Pancreas (tissue), 10 donors: ENCODE measurements at places on chromosomes 13 and 19. TPM values are rescaled to one million over a fixed set of nuclear protein-coding genes. Genes with fewer than 3 reads are reported as not detected.
A peak's percentile ranks its signal among the peaks of the same experiment; 100 is the strongest.

DNA sequence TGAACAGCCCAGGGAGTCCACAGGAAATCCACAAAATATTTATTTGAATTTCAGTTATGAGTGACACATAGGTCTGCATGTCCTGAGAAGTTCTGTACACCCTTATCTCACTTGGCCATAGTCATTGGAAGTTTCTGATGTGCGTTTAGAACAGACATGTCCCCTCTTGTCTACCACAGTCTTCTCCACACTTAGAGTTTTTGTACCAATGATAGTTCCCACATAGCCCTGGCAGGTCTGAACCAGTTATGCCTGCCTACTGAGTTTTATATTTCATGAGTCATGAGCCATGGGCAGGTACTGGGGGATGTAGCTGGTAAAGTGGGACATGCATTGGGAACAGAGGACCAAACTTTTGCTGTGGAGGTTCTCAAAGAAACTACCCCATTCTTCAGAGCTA, 11.3 kb downstream of the ZNF132 start:
- no peaks in the 10 kb centered on the region for H3K27me3 ChIP-seq
- no peak for DNase-seq
- H3K27ac ChIP-seq = no peak overlapping the region
- no peaks in the 10 kb centered on the region for H3K4me1 ChIP-seq
- H3K36me3 ChIP-seq = peaks cover 7% of the 10 kb centered on the region

The CLEC4M gene
- not detected for total RNA-seq

- H3K27ac ChIP-seq = no peak overlapping the region
- no peak for DNase-seq
- H3K36me3 ChIP-seq = no peaks in the 10 kb centered on the region
Measured at GRCh38 chr13:50280441-50280937, 265.2 kb downstream of the KCNRG start.

The TNNT1 gene
- 0.54 TPM for total RNA-seq

DNA sequence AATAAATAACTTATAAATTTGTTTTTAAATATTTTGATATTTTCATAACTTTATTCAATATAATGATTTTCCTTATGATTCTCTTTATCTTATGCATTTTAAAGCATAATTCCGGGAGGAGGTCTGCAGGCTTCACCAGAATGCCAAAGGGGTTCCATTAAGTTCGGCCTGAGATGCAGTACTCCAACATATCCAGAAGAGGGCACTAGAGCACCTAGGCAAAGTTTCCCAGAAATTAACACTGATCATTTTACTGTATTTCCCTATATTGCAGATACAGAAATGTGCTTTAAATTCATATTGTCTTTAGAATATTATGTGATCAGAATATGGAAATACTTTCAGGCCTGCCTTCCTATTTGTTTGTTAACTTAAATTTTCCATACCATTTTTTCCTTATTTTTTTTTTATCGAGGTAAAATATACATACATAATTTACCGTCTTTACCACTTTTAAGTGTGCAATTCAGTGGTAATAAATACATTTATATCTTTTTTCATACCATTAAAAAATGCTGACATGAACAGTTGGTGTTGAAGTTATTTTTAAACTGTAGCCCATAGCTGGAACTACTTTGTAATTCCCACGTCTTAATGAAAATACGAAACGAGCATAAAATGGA, 58.9 kb upstream of the TM9SF2 start:
- no peak overlapping the region for H3K4me3 ChIP-seq
- peak; percentile 59 for DNase-seq
- no peaks in the 10 kb centered on the region for H3K4me1 ChIP-seq
- H3K27ac ChIP-seq = no peak overlapping the region

DNA sequence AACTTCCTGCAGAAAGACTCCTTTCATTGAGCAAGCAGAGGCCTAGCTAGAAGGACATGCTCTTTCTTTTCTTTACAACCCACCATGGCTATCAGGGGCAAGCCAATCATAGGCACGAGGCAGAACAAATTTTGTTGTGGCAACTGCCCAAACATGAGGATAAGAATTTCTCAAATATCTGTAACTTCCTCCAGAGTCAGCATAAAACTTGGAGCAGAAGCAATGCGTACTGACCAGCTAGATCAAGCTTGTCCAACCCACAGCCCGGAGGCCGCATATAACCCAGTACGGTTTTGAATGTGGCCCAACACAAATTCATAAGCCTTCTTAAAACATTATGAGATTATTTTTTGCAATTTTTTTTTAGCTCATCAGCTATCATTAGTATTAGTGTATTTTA, 87.0 kb upstream of the SOX21 start:
- H3K27ac ChIP-seq = no peak overlapping the region
- no peaks in the 10 kb centered on the region for H3K36me3 ChIP-seq
- no peaks in the 10 kb centered on the region for H3K27me3 ChIP-seq
- no peak overlapping the region for H3K4me3 ChIP-seq
- DNase-seq = no peak
- H3K4me1 ChIP-seq = no peaks in the 10 kb centered on the region

The CBLC gene
- 10.1 TPM for total RNA-seq

- H3K36me3 ChIP-seq = peaks cover 31% of the 10 kb centered on the region
- H3K4me1 ChIP-seq = no peaks in the 10 kb centered on the region
- no peak overlapping the region for H3K4me3 ChIP-seq
- H3K27ac ChIP-seq = no peak overlapping the region
Measured at GRCh38 chr13:113086991-113087922, 18.3 kb upstream of the F7 start.

- no peaks in the 10 kb centered on the region for H3K27me3 ChIP-seq
- H3K36me3 ChIP-seq = no peaks in the 10 kb centered on the region
- H3K27ac ChIP-seq = no peak overlapping the region
- no peak for DNase-seq
- H3K4me1 ChIP-seq = no peaks in the 10 kb centered on the region
Measured at GRCh38 chr13:27104606-27105005, 67.0 kb downstream of the USP12 start.

- no peaks in the 10 kb centered on the region for H3K27me3 ChIP-seq
- DNase-seq = peak; percentile 19
- H3K4me1 ChIP-seq = no peaks in the 10 kb centered on the region
- no peaks in the 10 kb centered on the region for H3K36me3 ChIP-seq
- no peak overlapping the region for H3K27ac ChIP-seq
Measured at GRCh38 chr13:112960706-112961105, 8.3 kb upstream of the MCF2L start.

- DNase-seq = no peak
- H3K27ac ChIP-seq = no peak overlapping the region
- H3K36me3 ChIP-seq = no peaks in the 10 kb centered on the region
- no peaks in the 10 kb centered on the region for H3K4me1 ChIP-seq
- H3K27me3 ChIP-seq = no peaks in the 10 kb centered on the region
Measured at GRCh38 chr19:57655443-57655842, 13.3 kb upstream of the ZSCAN4 start.

- H3K36me3 ChIP-seq = no peaks in the 10 kb centered on the region
- peak; percentile 98 for DNase-seq
- no peaks in the 10 kb centered on the region for H3K27me3 ChIP-seq
- H3K4me1 ChIP-seq = peaks cover 13% of the 10 kb centered on the region
Measured at GRCh38 chr19:531009-531752, 379 bp upstream of the CDC34 start.

GRCh38 chr13:48977286-48977625, 1.5 kb downstream of the FNDC3A start:
- DNase-seq = no peak
- no peaks in the 10 kb centered on the region for H3K27me3 ChIP-seq
- H3K27ac ChIP-seq = peak overlapping the region; percentile 99
- H3K4me3 ChIP-seq = peak overlapping the region; percentile 83

The NR2C2AP gene
- total RNA-seq = 8.1 TPM

The PPM1N gene
- 0.32 TPM for total RNA-seq

The SIGLEC6 gene
- not detected for total RNA-seq

The STOML3 gene
- not detected for total RNA-seq

The CGB3 gene
- total RNA-seq = not detected

DNA sequence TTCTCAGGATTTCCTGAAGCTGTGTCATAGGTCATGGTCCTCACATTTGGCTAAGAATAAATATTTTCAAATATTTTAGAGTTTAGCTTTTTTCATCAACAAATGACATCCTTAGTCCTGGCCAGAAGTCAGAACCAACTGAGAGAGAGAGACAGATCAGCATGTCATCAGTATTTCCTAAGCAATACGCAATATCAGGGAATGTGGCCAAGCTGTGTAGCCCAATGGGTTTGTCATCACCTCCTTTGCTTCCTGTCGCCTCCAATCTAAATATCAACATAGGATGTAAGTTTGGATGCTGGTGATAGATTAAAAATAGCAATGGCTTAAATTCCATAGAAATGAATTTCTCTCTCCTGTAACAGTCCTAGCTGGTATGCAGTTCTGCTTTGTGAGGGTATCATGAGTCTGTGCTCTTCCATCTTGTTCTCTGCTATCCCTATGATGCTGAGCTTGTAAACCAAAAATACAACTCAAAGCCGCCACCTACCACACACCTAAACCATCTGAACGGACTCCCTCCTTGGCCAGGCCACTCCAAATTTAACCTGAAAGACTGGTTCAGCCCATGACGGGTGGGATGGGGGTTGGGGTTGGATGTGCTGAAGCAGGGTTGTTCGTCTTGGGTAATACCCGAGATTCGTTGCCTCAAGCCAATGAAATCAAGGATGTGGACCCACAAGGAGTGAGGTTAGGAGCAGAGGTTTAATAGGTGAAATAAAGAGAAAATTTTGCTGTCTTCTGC, 10.0 kb upstream of the IGSF23 start:
- no peak for DNase-seq
- no peak overlapping the region for H3K4me3 ChIP-seq
- H3K27me3 ChIP-seq = no peaks in the 10 kb centered on the region
- no peaks in the 10 kb centered on the region for H3K36me3 ChIP-seq

The SPRED3 gene
- 1.0 TPM for total RNA-seq

The MBD3L2 gene
- not detected for total RNA-seq

DNA sequence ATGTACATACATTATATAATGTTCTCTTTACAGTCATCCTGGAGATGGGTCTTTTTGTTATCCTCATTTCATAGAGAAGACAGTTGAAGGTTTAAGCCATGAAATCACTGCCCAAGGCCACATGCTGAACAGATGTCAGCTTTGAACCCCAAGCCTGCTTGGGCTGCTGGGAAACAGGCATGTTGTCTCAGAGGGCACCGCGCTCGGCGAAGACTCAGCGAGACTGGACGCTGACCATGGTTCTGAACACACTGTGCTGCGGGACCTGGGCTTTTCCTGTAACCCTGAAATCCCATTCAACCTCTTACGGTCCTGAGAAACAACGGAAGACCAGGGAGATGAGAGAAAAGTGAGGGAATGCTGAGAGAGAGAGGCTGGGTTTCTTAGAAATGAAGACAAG, 27.3 kb downstream of the LRFN3 start:
- no peaks in the 10 kb centered on the region for H3K36me3 ChIP-seq
- peak; percentile 42 for DNase-seq
- H3K4me1 ChIP-seq = no peaks in the 10 kb centered on the region
- no peak overlapping the region for H3K27ac ChIP-seq
- no peak overlapping the region for H3K4me3 ChIP-seq

The NLRP4 gene
- not detected for total RNA-seq

- DNase-seq = no peak
- H3K27ac ChIP-seq = no peak overlapping the region
- H3K4me3 ChIP-seq = no peak overlapping the region
- no peaks in the 10 kb centered on the region for H3K36me3 ChIP-seq
- no peaks in the 10 kb centered on the region for H3K27me3 ChIP-seq
Measured at GRCh38 chr19:54302257-54302656, 10.7 kb downstream of the LILRA5 start.

- H3K27ac ChIP-seq = no peak overlapping the region
- no peaks in the 10 kb centered on the region for H3K27me3 ChIP-seq
- no peaks in the 10 kb centered on the region for H3K36me3 ChIP-seq
- no peak for DNase-seq
- H3K4me3 ChIP-seq = no peak overlapping the region
Measured at GRCh38 chr13:38399535-38399934, 49.9 kb downstream of the UFM1 start.

The MATK gene
- 2.2 TPM for total RNA-seq

GRCh38 chr19:10230173-10230860, 814 bp downstream of the S1PR2 start:
- H3K4me3 ChIP-seq = peak overlapping the region; percentile 95
- peak overlapping the region; percentile 5 for H3K27ac ChIP-seq
- H3K36me3 ChIP-seq = no peaks in the 10 kb centered on the region
- peak; percentile 36 for DNase-seq
- H3K4me1 ChIP-seq = no peaks in the 10 kb centered on the region

GRCh38 chr19:53511933-53512374, 26.0 kb upstream of the ZNF331 start:
- no peaks in the 10 kb centered on the region for H3K4me1 ChIP-seq
- H3K36me3 ChIP-seq = no peaks in the 10 kb centered on the region
- DNase-seq = peak; percentile 69
- H3K27me3 ChIP-seq = no peaks in the 10 kb centered on the region

GRCh38 chr19:13098277-13099072, 4.2 kb downstream of the LYL1 start:
- no peaks in the 10 kb centered on the region for H3K4me1 ChIP-seq
- no peaks in the 10 kb centered on the region for H3K36me3 ChIP-seq
- H3K4me3 ChIP-seq = peak overlapping the region; percentile 22
- no peak for DNase-seq
- H3K27ac ChIP-seq = peak overlapping the region; percentile 64

- no peaks in the 10 kb centered on the region for H3K4me1 ChIP-seq
- no peak overlapping the region for H3K4me3 ChIP-seq
- H3K36me3 ChIP-seq = no peaks in the 10 kb centered on the region
- no peaks in the 10 kb centered on the region for H3K27me3 ChIP-seq
- DNase-seq = no peak
Measured at GRCh38 chr13:95083758-95084157, 217.5 kb downstream of the ABCC4 start.

The TNPO2 gene
- total RNA-seq = 15.7 TPM

The ATP4B gene
- not detected for total RNA-seq

DNA sequence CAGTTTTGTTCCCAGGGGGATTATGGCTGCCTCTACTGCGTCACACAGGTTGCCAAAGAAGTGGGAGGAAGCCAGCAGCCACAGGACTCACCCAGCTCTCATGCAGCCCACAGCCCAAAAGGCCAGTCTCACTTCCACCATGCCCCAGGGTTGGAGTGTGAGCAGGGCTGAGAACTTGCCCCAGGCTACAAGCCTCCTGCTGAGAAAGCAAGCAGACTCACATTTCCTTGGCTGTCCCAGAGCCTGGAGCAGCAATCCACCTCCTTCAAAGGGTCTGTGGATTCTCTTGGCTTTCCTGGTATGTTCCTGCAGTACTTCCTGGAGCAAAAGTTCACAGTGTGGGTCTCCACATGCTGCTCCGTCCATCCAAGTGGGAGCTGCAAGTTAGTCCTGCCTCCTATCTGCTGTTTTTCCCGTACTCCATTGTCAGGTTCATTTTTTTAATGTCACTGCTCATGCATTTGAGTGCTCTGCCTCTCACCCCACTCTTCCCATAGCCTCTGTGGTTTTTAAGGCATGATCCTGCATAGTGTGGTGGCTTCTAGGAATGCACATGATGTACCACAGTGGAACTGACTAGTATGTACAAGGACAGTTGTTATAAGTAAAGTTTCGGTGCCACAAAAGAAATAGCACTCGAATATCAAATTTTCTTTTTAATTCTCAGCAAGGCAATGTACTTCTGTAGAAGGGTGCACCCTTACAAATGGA, 56.2 kb upstream of the ARHGEF7 start:
- no peak overlapping the region for H3K27ac ChIP-seq
- DNase-seq = no peak
- H3K36me3 ChIP-seq = no peaks in the 10 kb centered on the region
- no peaks in the 10 kb centered on the region for H3K27me3 ChIP-seq

The F10 gene
- total RNA-seq = 4.1 TPM
